Bladder microvascular endothelial cell (primary cell): ENCODE measurements at places on chromosomes 5 and 9. TPM values are rescaled to one million over a fixed set of nuclear protein-coding genes. Genes with fewer than 3 reads are reported as not detected.

PCDHA9 gene
- 0.06 TPM in 1 of 2 replicates, not detected in the other for total RNA-seq

YTHDC2 gene
- total RNA-seq: 16.7 and 96.4 TPM in 2 replicates

PRR16 gene
- total RNA-seq: not detected in 2 replicates

WHRN gene
- total RNA-seq: under 0.01 and 0.19 TPM in 2 replicates

SEMA6A gene
- total RNA-seq: 6.6 and 10.5 TPM in 2 replicates

GHR gene
- 0.97 and 9.4 TPM in 2 replicates for total RNA-seq

ACOT12 gene
- total RNA-seq: not detected in 2 replicates

ARHGEF39 gene
- total RNA-seq: 0.65 and 1.5 TPM in 2 replicates

ISCA1 gene
- 16.2 and 25.2 TPM in 2 replicates for total RNA-seq

HNRNPH1 gene
- 466 and 1,064 TPM in 2 replicates for total RNA-seq

GDF9 gene
- total RNA-seq: not detected in 2 replicates

PIP5K1B gene
- under 0.01 and 0.06 TPM in 2 replicates for total RNA-seq

CCL27 gene
- 0.16 TPM in 1 of 2 replicates, not detected in the other for total RNA-seq

PCDHGC4 gene
- 0.49 and 2.8 TPM in 2 replicates for total RNA-seq

PTPA gene
- 64.8 and 77.2 TPM in 2 replicates for total RNA-seq
